ENCODE measurements at places on chromosomes 16 and 17.

GRCh38 chr17:77881545-77881944 lies 77.0 kb upstream of the TNRC6C start:
- peak; percentile 94 for DNase-seq

DNA sequence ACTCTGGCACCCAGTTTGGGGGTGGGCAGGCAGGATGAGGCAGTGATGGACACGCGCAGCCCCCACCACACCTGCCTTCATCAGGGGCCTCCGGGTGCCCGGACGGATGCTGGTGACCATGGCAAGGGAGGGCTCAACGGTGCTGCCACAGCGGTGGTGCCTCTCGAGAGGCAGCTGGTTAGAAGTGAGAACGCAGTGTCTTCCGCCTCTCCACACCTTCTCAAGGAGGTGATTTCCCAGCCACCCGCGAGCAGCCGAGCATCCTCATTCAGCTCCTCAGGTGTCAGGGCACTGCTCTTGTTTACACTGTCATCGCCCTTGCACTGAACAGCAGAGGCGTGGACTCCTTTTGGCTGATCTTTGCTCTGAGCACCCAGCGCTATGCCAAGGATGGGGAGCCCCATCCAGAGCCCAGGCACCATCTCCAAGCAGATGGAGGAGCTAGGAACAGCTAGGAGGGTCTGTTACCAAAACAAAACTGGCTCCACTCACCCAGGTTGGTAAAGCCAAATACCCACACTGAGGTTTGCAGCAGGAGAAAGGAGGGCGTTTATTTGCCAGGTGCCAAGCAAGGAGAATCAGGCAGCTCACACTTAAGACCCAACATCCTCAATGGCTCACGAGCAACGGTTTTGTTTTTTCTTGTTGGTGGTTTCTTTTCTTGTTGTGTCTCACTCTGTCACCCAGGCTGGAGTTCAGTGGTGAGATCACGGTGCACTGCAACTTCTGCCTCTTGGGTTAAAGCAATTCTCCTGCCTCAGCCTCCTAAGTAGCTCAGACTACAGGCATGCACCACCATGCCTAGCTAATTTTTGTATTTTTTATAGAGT lies 174.3 kb upstream of the TNRC6C start:
- no peak for DNase-seq

GRCh38 chr17:1149869-1150268 lies 29.9 kb downstream of the ABR start:
- no peak for DNase-seq

GRCh38 chr17:82082456-82082855 lies 15.6 kb downstream of the FASN start:
- DNase-seq: no peak

DNA sequence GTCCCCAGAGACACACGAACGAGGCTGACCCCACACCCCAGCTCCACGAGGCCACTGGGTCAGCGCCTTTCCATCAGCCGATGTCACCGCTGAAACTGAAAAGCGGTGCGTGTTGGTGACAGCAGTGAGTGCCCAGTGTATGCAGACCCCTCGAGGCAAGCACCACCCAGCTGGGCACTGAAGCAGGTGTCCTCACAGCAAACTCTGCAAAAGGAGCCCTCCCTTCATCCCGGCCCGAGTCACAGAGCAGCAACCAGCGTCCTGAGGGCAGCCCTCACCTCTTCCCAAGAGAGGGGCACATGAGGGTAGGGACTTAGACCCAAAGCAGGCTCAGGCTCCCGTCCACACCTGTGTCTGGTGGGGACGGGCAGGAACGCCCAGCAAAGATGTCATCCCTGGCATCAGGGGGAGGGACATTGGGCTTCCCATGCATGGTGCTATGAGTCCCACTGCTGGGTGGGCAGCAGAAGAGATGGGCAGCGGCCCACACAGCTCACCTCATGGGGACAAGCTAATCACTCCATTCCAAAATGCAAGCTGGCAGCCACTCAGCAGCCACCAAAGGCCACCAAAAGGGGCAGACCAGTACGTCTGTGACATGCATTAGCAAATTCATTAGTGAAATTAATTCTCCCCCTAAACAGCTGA lies 49.2 kb downstream of the RBFOX3 start:
- no peak for DNase-seq

DNA sequence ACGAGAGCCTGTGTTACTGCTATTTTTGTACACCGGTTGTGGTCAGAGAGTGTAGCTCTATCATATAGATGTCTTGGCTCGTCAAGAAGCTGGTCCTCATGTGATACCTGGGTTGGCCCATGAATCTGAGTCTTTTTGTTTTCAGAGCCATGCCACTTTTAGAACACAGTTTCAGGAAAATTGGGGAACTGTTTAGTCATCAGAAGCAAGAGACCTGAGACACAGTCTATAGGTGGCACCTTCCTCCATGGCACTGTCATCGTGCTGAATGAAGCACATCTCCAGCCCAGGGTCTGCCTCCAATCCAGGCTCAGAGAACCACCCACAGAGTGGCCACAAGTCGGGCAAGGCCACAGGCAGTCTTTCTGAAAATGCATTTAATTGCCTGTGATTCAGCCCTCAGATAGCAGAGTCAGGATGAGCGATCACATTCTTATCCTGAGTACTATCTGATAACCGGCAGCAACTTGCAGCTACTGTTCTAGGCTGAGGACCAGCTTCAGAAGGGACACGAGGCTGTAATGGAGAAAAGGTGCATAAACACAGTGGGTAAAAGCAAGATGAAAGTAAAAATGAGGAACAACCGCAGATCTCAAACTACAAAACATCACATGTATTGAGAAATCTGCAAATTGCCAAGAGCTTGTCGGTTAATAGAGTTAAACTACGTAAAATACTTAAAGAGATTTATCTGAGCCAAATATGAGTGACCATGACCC lies 14.2 kb upstream of the HAPSTR1 start:
- no peak for DNase-seq

DNA sequence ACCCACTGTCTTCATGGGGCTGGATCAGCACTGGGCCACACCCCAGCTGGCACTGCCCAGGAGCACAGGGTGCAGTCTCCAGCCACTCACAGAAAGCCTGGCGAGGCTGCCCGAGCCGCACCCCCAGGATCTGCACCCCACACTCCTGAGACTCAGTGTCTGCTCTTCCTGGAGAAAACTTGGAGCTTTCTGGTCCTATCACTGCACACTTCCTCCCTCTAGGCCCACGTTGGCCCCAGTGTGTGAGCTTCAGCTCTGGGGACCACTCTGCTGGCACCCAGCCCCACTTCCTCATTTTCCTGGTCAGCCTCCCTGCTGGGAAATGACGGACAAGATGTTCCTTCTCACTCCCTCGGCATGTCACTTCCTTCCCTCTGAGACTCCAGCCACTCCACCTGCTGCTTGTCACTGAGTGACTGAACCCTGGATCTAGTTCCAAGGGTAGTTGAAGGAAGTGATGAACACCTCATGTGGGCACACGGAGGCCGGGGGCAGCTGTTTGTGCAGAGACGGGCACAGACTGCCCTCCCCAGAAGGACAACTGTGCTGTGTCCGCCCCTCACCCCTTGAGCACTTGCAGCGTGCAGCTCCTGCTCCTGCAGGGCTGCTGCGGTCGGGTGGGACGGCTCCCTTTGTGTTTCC lies 29.0 kb downstream of the ZC3H18 start:
- no peak for DNase-seq

- DNase-seq: no peak
Measured at GRCh38 chr16:2966043-2966807, 2.1 kb downstream of the KREMEN2 start.

DNA sequence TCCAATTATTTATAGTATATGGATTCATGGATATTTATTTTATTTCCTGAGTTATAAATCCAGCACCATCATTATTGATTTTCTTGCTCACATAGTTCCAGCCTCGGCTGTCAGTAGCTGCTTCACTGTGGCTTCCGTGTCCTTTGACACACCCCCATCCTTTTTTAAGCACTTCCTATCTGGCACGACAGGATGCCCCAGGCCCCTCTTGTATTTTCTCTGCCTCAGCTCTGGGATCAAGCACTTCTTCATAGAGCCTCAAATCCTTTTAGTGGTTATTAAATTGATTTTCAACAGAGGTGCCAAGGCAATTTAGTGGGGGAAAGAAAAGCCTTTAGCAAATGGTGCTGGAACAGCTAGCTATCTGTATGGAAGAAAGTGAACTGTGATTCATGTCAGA lies 59.8 kb downstream of the GAN start:
- DNase-seq: no peak

DNA sequence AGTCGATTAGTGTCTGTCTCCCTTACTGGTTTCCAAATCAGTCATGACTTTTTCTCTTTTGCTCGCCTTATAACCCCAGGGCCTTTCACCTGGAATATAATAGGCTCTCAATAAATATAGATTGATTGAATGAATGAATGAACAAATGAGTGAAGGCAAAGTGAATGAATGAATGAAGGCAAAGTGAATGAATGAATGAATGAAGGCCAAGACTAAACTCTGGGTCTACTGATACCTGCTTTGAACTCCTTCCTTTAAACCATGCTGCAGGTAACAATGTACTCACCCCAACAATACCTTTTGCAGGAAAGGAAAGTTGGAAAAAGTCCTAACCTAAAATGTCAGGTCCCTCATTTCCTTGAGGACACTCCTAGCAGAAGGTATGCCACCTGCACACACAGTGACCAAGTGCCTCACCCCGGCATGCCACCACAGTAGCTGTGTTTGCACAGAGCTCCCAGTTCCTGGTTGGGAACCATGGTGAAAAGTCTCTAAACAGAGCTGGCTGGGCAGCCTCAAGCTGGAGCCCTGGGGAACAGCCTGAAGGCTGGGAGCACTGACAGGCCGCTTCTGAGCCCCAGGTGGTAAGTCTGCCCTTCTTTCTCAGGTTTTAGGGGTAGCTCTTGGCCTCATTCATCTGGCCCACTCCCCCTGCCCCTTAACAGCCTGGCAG lies 42.7 kb upstream of the ANKFN1 start:
- DNase-seq: no peak

DNA sequence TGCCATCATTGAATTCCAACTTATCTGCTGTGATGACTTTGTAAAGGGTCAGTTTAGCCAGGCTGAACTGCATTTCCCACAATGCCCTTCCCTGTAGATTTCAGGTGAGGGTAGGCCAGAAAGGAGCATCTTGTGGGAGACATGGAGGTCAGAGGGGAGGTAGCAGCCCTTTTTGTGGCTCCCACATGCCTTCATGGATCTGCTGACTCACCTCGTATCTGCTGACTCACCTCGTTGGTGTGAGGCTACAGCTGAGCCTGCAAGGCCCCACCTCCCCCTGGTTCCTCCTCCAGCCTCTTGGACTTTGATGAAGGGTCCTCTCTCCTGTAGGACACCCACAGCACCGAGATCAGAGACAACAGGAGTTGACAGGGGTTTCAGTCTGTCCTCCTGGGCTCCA lies 102.5 kb downstream of the SALL1 start:
- DNase-seq: no peak

DNA sequence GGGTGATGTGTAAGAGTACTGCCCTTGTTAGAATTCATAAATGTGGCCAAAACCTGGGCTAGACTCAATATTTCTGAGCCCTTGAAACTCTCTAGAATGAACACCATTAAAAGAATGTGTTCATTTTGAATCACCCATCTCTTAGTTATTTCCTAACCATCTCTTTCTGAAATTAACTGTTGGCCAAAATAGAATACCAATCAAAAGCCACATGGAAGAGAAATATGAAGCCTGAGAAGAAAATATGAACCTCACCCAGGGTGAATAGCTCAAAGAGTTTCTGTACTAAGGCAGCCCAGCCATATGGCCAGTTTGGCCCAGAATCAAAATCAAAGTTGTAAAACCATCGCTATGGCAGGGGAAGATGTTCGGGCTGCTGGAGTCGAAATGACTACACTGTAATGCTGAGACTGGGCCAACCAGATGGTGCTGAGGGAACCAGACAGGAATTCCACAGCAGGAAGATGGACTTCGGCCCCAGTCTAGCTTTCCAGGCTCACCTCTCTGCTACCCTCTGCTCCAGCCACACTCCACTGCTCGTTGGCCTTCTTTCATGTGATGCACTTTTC lies 154.3 kb upstream of the ZFHX3 start:
- DNase-seq: no peak

DNA sequence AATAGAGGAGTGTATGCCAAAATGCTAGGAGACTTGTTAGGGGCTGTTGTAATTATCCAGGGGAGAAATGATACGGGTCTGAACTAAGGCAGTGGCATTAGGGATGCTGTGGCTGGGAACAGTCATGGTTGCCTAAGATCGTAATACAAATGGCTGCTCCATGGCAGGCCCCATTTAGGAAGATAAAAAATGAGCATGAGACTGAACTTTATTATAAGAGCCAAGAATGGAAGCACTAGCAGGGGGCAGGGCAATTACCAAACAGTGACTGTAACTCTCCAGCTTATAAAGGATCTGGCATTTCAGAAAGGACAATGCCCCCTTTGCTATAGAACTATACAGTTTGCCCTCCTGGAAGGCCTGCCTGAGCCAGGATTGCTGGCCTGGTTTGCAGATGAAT lies 503.3 kb upstream of the CDH5 start:
- DNase-seq: no peak

- no peak for DNase-seq
Measured at GRCh38 chr17:76473541-76473985, 6.2 kb downstream of the AANAT start.

DNA sequence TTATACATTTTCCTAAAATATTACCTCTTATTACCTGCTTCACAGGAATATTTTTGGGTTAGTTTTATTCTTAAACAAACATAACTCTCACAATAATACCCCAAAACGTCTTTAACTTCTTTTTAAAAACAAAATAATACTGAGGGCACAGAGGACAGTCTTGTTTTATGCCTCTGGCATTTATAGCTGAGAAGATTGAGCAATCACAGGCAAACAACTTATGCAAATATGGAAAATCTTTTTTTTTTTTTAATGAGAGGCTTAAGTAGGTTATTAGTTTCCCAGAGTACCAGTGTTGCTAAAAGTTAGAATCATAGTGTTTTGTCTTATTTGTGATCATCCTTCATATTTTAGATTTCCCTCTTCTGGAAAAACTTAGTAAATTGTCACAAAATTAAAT lies 195.0 kb downstream of the FTO start:
- DNase-seq: no peak

- DNase-seq: no peak
Measured at GRCh38 chr16:23976091-23976490, 140.3 kb downstream of the PRKCB start.

- no peak for DNase-seq
Measured at GRCh38 chr16:84916850-84917249, 94.5 kb downstream of the ZDHHC7 start.

DNA sequence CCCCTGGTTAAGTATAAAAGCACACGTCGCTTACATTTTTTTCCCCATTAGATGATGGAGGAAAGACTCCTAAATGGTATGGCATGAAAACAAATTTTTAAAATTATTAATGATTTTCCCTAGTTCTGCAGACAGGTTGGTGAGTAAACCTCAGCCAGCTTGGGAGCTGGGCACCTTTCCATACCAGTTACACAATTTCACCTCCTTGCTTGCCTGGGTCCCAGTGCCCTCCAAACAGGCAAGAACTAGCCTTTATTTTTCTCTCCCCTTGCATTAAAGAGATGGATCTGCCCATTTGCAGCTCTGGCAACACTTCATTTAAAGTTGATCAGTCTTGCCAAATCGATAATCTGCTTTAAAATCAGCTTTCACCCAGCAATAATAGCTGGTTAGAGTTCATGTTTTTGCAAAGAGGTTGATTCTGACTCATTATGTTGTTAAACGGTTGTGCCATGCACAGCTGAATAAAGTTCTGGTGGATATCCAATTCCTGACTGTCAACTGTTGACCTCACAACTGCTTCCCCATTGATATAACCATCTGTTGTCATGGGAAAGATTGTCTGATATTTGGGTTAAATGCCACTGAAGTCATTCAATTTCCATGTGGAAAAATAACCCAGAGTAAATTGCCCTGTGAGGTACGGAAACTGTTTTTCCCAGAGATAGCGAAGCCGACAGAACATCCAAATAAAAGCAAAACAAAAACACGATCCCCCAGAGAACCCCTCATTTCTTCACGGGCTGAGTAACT lies 1.3 kb downstream of the C17orf58 start:
- DNase-seq: no peak
